ENCODE measurements at places on chromosomes 6 and 20.

- DNase-seq: no peak
These were observed 217.5 kb downstream of the GJA1 start for GRCh38 chr6:121652726-121653623.

DNA sequence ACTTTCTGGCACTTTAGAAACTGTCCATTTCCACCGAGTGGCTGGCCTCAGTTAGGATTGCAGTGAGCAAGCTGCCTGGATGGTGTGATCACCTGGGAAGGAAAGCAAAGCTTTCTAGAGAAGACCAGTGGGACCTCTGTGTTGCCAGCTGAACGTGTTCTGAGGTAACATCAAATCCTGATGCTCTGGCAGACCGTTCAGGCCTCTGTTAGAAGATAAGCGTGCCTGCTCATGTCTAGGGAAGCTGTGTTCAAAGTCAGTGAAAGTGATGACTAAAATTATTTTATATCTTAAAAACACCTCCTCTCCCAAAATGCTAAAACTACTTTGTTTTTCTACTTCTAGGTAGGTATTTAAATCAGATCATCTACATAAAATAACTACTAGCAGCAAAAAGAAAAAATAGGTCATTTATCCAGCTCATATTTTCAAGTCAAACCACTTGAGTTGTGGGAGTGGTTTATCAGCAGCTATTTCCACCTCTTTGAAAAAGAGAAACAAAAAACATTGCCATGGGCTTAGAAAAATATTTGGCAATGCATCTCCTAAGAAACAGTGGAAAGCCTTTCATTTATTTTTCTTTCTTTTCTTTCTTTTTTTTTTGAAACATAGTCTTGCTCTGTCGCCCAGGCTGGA lies 54.8 kb downstream of the CEP43 start:
- no peak for DNase-seq

DNA sequence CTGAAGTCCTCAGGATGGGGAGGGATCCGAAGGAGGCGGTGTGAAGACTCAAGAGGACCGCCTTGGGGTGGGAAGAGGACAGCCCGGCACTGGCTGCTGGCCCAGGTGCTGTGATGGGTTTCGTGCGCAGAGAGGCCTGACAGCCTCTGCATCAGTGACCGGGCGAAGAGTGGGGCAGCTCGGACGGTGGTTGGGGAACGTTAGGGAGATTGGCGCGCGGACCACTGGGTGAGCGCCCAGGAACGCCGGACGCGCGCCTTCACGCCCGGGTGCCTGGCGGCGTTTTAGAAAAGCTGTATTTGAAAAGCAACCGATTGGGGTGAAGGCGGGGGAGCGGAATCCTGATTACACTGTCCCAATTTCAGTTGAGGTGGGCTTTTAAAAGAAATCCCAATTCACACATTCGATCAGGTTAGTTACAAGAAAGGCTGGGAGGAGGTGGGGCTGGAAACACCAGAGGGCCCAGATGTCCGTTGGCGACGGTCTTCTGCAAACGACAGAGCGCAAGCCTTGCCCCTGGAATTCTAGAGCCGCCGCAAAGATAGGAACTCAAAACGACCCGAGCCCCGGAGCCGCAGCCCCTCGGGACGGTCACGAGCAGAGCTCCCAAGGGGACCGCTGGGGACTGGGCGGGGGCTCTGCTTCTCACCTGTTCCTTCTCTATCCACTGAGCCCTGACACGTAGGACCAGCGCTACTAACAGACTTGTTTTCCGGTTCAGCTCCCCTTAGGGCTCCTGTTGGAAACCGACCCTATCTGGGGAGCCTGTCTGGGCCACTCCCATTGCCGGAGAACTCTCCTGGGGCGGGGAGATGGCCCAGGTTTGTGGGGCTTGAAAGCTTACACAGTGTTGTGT lies 8.5 kb upstream of the TRIM40 start:
- no peak for DNase-seq

GRCh38 chr20:37475252-37475651 lies 45.8 kb upstream of the NNAT start:
- DNase-seq: no peak

DNA sequence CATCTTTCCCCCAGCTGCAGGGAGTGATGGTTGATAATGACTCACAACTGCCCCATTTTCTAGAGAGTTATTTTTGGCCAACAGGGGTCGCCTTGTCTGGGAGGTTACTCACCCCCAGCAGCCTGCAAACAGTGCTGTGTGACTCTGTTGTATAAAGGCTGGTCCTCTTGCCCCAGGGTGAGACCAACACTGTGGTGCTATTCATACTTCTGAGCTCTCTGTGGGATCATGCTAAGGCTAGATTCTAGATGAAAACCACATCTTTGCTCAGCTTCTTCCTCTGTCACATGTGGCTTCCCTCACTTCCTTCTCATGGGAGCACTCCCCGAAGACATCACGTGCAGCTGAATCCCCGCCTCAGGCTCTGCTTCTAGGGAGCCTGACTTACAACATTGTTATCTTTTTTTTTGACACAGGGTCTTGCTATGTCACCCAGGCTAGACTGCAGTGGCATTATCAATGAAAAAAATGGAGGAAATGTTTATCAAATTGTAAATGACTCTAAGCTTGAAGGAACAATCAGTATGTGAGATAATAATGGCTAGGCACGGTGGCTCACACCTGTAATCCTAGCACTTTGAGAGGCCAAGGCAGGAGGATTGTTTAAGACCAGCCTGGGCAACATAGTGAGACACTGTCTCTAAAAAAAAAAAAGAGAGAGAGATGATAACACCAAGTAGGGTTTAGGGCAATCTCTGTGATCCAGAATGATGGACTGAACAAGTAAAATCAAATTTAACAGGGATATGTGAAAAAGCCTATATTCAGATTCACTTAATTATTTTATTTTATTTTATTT lies 55.7 kb upstream of the SLC23A2 start:
- DNase-seq: peak; percentile 53

GRCh38 chr6:68876792-68877493 lies 241.9 kb downstream of the ADGRB3 start:
- no peak for DNase-seq

DNA sequence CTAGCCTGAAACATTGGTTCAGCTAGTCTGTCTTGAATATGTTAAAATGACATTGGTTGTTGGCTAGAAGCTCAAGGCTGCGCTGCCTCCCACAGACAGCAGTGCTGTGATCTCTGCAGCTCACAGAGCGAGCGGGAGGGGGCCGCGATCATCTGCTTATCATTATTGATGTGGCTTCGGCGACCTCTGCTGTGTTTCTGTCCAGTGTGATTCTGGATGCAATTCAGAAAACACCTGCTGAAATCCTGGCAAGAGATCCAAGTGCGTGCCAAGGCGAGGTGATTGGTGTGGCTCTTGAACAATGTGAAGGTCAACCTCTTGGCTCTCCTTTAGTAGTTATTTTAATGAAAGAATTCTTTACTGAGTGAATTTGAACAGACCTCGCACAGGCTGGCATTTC lies 142.3 kb upstream of the SASH1 start:
- no peak for DNase-seq

DNA sequence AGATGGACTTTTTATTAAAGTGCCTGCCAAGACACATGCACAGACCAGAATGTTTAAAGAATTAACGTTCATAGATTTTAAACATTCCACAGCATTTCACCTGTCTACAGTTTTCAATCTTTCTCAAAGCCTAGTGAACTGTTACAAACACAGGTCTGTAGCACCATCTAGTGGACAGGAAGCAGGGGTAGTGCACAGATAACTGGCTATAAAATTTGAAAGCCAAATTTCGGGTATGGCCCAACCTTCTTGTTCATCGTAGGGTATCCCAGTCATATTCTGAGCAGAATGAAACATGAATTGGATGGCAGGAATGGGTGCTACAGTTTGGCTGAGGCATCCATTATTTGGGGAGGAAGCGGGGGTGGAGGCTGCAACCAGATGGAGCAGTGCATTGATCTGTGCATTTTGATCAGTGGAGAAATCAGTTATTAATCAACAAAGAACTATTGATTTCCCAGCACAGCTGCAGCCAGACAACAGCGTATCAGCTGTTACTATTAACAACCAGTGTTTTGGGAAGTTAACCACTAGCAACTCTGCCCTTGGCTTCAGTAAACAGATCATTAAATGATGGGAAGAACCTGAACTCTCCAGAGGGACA lies 56.1 kb upstream of the B3GAT2 start:
- DNase-seq: no peak

- no peak for DNase-seq
These were observed 6.7 kb upstream of the PNRC1 start for GRCh38 chr6:89073840-89074239.

DNA sequence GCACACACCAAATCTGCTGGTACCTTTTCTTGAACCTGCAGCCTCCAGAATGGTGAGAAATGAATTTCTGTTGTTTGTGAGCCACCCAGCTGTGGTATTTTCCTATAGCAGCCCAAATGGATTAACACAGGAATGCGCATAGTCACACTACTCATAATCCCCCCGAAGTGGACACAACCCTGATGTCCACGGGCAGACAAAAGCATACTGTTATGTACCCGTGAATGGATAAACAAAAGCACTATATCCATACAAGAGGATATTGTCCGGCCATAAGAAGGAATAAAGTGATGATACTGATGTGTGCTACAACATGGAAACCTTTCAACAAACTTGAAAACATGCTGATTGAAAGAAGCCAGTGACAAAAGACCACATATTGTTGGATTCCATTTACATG lies 25.1 kb upstream of the RPP40 start:
- DNase-seq: no peak
